ENCODE measurements at places on chromosomes 12 and 14.

DNA sequence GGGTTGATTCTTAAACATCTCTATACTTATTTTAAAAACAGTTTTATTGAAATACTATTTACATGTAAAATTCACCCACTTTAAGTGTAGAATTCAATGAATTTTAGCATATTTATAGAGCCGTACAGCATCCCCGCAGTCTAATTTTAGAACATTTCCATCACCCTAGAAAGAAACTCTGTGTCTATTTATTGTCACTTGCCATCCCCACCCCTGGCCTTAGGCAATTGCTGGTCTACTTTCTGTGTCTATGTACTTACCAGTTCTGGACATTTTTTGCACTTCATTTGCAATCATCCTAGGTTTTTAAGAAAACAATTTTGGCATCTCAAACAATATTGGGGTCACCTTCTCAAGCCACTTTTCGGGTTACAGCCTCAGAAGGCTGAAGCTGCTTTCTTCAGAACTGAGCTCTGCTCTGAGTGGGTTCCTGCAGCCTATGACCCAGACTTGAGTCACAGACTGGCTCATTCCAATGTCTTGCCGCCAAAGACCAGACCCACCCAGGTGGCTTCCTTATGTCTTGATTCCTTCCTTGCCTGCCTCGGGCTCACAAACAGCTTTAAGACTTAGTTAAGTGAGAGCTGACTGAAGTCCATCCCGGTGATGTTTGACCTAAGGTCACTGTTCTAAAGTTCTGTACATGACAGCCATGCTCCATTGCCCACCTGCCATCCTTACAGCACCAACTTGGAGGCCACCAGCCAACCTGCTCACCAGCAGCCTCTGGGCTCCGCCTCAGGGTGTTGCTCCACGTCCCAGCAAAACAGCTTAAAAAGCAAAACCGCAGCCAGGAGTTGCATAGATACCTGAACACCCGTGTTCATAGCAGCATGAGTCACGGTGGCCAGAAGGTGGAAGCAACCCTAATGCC is 131.5 kb downstream of the CHST11 start:
- no peak for DNase-seq

- DNase-seq: no peak
Measured at GRCh38 chr12:124148481-124149273, 146.2 kb upstream of the RFLNA start.

- DNase-seq: peak; percentile 97
Measured at GRCh38 chr12:57893431-57894353, 47.2 kb upstream of the CTDSP2 start.

GRCh38 chr12:3572560-3572959 is 81.6 kb downstream of the PRMT8 start:
- DNase-seq: no peak

- peak; percentile 76 for DNase-seq
Measured at GRCh38 chr12:67649570-67650387, 1.2 kb downstream of the DYRK2 start.

DNA sequence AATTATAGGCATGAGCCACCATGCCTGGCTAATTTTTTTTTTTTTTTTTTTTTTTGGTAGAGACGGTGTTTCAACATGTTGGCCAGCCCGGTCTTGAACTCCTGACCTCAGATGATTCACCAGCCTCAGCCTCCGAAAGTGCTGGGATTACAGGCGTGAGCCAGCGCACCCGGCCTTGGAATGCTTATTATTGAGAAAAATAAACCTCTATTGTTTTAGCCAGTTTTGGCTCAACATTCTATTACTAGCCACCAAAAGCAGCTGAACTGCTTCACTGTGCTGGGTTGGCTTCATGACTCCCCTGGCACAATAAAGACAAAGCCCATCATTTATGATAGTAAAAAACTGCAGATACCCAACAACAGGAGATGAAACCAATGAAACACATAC is 93.5 kb upstream of the CEP83 start:
- peak; percentile 39 for DNase-seq
